CD4-positive, alpha-beta T cell treated with Interleukin-17A for 1 hour (primary cell): ENCODE measurements at places on chromosomes 5 and 9.

GRCh38 chr9:71003346-71003745, 118.1 kb downstream of the TRPM3 start:
- DNase-seq = no peak

- DNase-seq = no peak
Observed at GRCh38 chr9:85118990-85119755, 449.6 kb downstream of the NTRK2 start.

DNA sequence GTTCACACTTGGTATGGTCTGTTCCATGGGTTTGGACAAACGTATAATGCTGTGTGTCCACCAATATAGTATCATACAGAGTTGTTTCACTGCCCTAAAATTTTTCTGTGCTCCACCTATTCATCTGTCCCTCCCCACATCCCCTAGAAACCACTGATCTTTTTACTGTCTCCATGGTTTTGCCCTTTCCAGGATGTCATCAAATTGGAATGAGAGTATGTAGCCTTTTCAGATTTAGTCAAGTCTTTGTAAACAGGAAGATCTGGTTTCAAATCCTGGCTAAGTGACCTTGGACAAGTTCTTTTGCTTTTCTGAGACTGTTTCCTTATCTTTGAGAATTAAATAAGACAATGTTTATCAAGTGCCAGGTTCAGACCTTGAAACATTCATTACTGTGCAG, 13.2 kb upstream of the LVRN start:
- no peak for DNase-seq

DNA sequence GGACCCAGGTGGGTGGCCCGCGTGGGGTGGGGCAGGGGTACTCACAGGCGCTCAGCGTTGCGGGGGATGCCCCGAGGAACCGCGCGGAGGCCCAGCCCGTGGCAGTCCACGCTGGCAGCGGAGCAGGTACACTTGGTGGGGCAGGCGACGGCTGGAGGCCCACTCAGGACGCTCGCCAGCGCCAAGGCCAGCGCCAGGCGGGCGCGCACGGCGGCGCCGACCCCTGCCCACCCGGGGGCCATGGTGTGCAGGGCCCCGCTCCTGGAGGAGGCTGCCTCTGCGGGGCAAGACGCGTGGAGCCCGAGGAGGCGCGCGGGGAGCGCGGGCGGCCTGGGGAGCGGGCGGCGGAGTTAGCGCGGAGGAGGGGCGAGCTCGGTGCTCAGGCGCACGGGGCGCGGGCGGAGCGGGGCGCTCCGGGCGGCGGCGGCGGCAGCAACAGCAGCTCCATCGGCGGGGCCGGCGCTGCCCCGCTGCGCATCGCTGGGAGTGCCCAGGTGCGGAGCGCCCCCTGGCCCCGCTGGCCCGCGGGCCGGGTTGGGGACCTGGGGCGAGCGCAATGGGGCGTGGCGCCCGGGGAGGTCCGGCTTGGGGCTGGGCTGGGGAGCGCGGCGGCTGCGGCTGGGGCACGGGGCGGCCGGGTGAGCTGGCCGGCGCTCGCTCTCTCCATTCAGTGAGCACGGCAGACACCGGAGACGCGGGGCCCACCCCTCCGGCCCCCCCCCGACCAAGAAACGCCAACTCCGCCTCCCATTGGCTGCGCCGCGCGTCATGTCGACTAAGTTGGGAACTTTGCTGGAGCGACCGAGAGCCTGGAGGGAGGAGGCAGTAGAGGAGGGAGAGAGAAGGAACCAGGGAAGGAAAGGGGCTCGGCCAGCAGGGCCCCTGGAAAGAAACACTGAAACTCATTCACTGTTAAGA, at the start of gene SLIT3:
Gene SLIT3, minus strand, starts transcription at position 672 of the 918 bp plus-strand sequence. Its CDS starts 430 bp downstream, at position 242.
- DNase-seq = no peak

DNA sequence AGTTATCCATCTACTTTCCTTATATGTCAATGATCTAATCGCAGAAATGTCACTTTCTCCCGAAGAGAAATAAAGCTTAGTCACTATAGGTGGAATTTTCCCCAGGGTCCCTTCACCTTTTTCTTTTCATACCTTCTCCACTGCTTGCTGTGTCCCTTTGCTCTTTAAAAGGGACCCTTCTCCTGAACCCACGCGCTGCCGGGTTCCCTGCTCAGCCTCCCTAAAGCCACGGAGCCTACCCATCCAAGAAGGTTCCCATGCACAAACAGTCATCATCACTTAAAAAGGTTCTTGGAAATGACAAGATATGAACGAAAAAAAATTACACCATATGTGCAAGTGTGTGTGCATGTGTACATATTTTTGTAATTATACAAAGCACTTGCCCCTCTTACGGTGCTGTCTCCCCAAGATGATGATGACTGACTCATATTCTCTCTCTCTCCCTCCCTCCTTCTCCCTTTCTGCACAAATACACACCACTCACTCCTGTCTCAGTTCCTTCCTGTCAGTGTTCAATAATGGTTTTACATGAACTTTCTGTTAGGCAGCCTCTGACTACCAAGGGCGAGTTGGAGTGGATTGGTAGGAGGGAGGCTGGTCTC, 1.5 kb upstream of the PTPRD start:
- DNase-seq = no peak

GRCh38 chr9:90631964-90632363, 10.7 kb downstream of the DIRAS2 start:
- DNase-seq = no peak

GRCh38 chr9:19690128-19690527, 98.7 kb downstream of the SLC24A2 start:
- no peak for DNase-seq

GRCh38 chr9:120299785-120300184, 280.2 kb downstream of the CDK5RAP2 start:
- DNase-seq = no peak

- DNase-seq = no peak
Observed at GRCh38 chr5:127813633-127814587, 110.7 kb downstream of the CCDC192 start.
